ENCODE measurements at places on chromosomes 4 and X.

DNA sequence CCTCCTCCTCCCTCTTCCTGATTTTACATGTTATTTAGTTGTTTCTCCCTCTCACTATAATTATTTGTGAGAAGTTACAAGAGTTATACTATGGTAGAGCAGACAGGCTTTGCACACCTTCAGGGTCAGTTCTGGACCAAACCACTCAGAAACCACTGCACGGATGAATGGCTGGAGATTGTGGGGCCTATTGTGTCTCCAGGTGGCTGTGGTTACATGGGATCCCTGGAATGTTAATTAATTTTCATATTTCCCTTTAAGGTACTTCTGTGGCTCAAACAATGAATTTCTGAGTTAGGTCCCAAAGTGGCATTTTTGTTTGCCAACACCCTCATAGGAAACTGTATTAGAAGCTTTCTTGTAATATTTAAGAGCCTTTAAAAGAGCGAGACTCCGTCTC, 151.9 kb downstream of the BMPR1B start:
- no peak for DNase-seq

- no peak for DNase-seq
Observed at GRCh38 chr4:3414421-3415279, 27.1 kb upstream of the HGFAC start.

- DNase-seq, result no peak
Observed at GRCh38 chr4:139602776-139603360, 46.8 kb upstream of the SETD7 start.

DNA sequence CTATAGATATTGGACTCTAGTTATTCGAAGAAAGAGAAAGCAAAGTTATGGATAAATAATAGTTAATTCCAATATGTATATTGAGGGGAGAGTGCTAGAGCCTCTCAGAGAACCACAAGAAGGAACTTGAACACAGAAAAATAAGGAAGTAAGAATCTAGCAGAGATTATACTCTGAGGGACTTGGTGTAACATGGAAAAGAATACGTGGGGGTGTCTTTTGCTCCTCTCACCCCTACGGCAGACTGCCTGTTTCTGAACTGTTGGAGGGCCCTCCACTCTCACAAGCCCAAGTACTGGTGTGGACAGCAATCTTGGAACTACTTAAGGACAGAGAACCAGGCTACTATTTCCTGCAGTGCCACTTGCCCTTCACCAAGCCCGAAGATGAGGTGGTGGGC, 1174.4 kb upstream of the PCDH10 start:
- DNase-seq, result no peak

DNA sequence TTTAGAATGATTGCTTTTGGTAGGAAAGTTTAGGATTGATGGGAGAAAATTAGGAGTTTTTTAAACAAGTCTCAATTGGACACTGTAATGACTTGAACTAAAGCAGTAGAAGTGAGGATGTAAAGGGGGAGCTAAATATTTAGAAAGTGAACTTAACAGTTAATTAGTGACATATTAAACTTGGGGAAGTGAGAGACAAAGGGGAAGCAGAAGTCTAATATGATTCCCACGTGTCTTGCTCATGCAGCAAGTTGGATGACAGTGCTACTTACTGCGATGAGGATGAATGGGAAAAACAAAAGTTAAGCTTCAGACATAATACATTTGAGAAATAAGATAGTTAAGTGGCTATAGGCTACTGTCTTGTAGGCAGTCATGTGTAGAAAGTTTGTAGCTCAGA, 110.4 kb downstream of the RPA4 start:
- DNase-seq, result no peak
